ENCODE measurements at places on chromosomes 3 and 15. TPM values are rescaled to one million over a fixed set of nuclear protein-coding genes. Genes with fewer than 3 reads are reported as not detected.

The SCAANT1 gene
- total RNA-seq: not detected

The CYP11A1 gene
- total RNA-seq: 1.3 TPM

The SUSD5 gene
- total RNA-seq: 2.0 TPM

The IGSF11 gene
- total RNA-seq: not detected

The MEGF11 gene
- not detected for total RNA-seq

The ZNF385D gene
- total RNA-seq: 12.9 TPM

The UBR1 gene
- total RNA-seq: 41.9 TPM

The CHL1 gene
- total RNA-seq: 47.6 TPM

The HYAL3 gene
- 2.8 TPM for total RNA-seq
